Central memory CD8-positive, alpha-beta T cell (primary cell): ENCODE measurements at places on chromosomes 4 and X.
A peak's percentile ranks its signal among the peaks of the same experiment; 100 is the strongest.

- H3K4me1 ChIP-seq, result no peaks in the 10 kb centered on the region
- peaks cover 23% of the 10 kb centered on the region for H3K27me3 ChIP-seq
- no peaks in the 10 kb centered on the region for H3K36me3 ChIP-seq
- no peak for DNase-seq
Observed at GRCh38 chr4:100208964-100209363, 18.7 kb upstream of the DDIT4L start.

GRCh38 chr4:138235419-138235952 lies 6.7 kb downstream of the SLC7A11 start:
- H3K4me1 ChIP-seq, result no peaks in the 10 kb centered on the region
- H3K36me3 ChIP-seq, result no peaks in the 10 kb centered on the region
- no peak overlapping the region for H3K27ac ChIP-seq
- no peak for DNase-seq

GRCh38 chr4:47374477-47374876 lies 89.0 kb downstream of the COMMD8 start:
- no peak overlapping the region for H3K4me3 ChIP-seq
- H3K27ac ChIP-seq, result no peak overlapping the region
- no peaks in the 10 kb centered on the region for H3K4me1 ChIP-seq
- H3K36me3 ChIP-seq, result no peaks in the 10 kb centered on the region
- H3K27me3 ChIP-seq, result peaks cover 26% of the 10 kb centered on the region
- no peak for DNase-seq

DNA sequence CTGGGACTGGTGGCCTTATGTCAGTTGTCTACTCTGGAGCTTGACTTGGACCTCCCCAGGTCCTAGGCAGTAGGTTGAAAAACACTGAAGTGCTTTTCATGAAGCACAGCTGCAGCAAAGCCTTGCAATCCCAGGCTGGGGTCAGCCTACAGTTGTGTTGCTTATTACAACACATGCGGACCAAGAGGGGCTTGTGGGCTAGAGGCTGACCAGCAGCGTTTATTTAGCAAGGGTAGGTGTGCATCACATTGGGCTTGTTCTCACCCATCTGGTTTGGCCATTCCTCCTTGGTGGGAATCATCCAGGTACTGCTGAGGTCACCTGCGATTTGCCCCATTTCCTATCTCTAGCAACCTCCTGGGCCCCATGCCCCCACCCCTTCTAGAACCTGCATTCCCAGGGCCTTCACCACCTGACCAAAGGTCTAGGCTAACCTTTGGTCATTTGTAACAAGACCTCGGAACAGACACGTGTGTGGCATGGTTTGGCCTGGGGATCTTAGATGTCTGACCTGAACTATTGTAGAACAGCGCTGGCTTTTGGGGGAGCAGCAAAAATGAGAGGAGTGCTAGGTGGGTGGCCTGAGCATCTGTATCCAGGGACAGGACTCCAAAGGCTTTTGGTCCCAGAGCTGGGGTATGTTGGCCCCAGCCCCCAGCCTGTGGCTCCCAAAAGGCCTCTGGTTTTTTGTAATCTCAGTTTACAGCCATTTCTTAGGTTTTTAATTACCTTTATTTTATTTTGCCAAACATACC lies 3.0 kb downstream of the RPL10 start:
- peaks cover 18% of the 10 kb centered on the region for H3K4me1 ChIP-seq
- H3K4me3 ChIP-seq, result peak overlapping the region; percentile 48
- peaks cover 45% of the 10 kb centered on the region for H3K36me3 ChIP-seq
- H3K27me3 ChIP-seq, result no peaks in the 10 kb centered on the region

DNA sequence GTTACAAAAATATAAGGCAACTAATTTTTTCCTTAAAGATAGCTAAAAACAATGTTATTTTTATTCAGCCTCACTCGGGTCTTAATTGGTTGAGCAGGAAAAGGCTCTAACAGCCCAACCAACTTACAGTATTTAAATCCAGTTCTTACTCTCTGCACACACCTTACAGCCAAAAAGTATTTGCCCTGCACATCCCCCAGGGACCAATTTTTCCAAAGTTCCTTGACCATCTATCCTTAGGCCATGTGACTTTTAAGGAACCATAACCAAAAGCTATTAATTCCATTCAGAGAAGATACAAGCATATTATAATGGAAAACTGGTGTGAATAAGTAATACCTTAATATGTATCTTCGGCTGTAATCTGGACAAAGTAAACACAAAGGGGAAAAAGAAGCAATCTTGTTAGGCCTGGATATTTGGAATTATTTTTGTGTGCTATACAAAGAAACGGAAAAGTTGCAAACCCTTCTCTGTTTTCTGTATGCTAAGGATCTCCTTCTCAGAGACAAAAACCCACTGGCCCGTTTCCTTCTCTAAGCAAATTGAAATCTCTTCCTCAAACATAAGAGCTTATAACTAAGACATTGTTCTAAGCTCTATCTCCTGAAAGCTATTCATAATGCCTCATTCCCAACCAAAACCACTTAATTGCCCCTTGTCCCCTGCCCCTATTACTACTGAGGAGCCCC lies 1.0 kb upstream of the THAP9 start:
- H3K36me3 ChIP-seq, result peaks cover 16% of the 10 kb centered on the region
- H3K27ac ChIP-seq, result no peak overlapping the region
- no peaks in the 10 kb centered on the region for H3K27me3 ChIP-seq
